ENCODE measurements at places on chromosomes 3 and 15.

DNA sequence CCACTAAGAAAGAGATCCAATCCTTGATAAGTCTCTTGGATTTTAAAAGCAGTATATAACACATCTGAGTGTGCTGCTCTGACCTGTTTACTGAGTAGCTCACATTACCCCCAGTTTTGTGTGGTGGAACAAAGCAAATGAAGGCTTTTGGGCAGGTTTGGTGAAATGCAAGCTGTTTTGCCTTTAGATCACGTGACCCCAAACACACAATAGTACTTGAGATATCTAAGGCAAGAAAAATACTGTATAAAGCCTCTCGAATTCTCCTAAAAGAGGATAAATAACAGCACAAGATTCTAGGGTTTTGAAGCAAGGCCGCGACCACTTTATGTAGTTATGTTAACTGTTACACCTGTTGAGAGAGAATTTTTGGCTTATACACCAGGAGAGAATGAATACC, 49.3 kb upstream of the TRIM42 start:
- no peak for DNase-seq

GRCh38 chr3:126349611-126350501, 7.4 kb downstream of the KLF15 start:
- DNase-seq: no peak

GRCh38 chr3:55601366-55602080, 114.4 kb upstream of the WNT5A start:
- no peak for DNase-seq

DNA sequence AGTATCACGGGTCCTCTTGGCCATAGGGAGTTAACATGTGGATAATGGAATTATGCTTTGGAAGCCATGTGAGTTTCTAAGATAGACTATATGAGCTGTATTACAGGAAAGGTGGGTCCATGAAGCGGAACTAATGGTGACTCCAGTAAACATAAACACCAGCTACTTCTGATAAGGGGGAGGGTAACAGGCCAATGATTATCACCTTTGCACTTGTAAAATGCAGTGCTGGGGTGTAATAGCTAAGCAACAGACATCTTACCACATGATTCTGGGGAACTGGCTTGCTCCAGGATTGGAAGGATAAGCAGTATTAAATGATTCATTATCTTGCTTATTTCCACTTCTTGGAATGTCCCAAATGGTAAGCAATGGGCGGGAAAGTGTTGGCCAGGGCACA, 61.4 kb upstream of the CD47 start:
- no peak for DNase-seq

GRCh38 chr3:88149101-88149508, 654 bp upstream of the C3orf38 start:
- no peak for DNase-seq

DNA sequence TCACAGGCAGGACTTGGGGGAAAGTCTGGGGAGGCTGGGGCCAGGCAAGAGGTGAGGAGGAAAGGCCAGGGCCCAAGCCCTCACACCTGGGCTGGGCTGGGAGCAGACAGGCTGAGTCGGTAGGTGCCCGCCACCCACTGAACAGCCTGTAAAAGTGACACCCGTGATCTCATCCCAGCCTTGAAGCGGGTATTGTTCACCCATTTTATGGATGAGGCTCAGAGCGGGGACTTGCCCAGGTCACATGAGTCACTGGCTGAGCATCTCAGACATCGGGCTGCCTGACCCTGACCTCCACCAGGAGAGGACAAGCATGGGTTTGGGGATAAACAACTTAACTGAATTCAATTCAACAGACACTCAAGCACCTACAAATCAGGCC, 52.0 kb upstream of the CTSH start:
- no peak for DNase-seq

Data from GM12865 (cell line).